ENCODE measurements at places on chromosomes 11 and 22.

DNA sequence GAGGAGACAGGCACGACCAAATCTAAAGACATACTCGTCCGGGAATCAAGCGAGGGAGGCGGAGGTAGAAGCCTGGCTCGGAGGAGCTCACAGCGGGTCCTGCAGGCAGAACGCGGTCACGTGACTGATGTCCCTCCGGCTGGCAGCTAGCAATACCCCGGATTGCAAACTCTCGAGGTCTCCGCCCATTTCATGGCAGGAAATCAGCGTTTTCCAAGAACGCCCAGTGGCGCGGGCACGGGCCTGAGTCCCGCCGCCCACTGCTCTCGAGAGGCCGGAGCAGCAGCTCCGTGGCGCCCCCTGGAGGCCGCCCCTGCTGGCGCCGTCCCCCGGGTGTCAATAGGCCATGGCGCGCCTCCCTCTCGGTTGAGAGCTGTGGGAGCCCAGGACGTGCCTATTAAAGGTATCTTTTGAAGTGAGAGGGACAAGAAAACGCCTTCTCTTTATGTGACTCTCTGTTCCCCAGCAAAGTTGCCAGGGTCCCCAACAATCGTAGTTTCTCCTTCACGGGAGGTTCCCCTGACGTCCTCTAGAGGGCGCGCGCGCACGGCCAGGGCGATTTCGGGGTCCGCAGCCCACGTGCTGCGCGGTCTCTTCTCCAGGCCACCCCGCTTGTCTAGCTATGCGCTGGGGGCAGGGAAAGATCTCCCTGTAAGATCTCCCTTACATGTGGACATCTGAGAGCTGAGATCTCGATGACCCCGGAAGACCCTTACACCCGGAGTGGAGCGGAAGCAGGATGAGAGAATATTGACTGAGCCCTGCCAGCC, 37.3 kb upstream of the RBFOX2 start:
- peak; percentile 41 for DNase-seq

GRCh38 chr11:21811572-21811971, 381.3 kb upstream of the ANO5 start:
- DNase-seq = no peak

DNA sequence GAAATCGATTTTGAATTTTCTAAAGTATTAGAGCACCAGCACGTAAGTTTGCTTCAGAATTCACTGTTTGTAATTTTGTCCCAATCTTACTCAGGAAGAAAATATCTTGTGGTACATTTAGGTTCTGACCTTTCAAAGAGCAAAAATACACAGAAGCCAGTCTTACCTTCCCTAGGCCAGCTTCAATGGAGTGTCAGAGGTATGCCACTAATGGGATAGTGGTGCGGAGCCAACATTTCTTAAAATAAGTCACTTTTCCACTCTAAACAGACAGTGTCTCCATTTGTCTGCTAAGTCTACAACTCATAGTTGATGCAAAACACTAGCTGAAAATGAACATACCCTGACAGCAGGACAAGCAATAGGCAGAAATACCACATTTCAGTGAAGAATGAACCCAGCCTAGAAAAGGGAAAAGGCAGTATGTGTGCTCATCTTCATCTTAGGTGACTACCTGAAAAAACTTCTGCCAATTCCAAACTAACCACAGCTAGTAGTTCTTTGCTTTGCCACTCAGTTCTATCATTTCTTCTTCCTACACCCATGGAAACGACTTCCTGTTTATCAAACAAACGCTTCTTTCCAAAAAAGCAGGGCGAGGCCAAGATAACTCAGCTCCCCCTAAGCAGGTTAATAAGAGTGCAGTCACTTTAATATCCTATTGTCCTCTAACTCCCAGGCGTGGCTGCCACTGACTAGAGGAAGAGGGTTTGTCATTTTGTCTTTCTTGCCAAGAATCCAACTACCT, 94.0 kb upstream of the APOA1 start:
- DNase-seq = no peak

GRCh38 chr22:48238966-48239365, 1476.5 kb downstream of the TBC1D22A start:
- DNase-seq = no peak

GRCh38 chr11:117107701-117108590, 9.7 kb upstream of the SIK3 start:
- no peak for DNase-seq
